ENCODE measurements at places on chromosomes 7 and 10. TPM values are rescaled to one million over a fixed set of nuclear protein-coding genes. Genes with fewer than 3 reads are reported as not detected.

Gene TSPAN15
- total RNA-seq = 1.9 TPM

Gene GBX1
- not detected for total RNA-seq

Gene FGFBP3
- total RNA-seq = 1.5 TPM

Gene KLF14
- total RNA-seq = not detected

Gene ZNF722
- not detected for total RNA-seq

Data from CD8-positive, alpha-beta T cell (primary cell).